ENCODE measurements at places on chromosomes 1 and 21. TPM values are rescaled to one million over a fixed set of nuclear protein-coding genes. Genes with fewer than 3 reads are reported as not detected.

DNA sequence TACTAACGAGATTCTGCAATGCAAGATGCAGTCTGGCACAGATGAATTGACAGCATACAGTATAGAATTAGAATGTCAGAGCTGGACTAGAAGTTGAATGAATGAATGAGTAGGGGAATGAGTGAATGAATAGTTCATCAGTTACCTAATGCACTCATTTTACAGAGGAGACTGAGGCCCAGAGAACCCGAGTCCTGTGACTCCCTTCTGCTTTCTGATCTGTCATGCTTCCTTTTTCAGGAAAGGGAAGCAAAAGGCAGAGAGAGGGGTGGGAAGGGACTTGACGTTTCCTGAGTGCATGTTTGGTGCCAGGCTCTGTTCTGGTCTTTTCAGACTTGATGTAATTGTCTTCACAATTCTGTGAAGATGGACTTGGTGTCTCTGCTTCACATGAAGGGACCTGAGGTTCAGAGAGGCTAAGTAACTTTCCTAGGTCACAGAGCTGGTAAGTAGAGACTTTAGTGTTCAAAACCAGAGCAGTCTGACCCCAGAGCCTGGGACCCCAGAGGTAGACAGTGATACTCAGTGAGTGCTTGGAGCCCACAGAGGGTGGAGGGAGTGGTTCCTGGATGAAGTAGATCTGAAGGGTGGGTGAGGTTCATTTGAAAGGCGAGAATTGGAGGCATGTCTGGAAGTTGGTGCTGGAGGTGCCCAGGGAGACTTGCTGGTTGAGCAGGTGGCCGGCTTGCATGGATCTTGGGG is 8.0 kb upstream of the MEX3A start:
- no peak for DNase-seq

GRCh38 chr1:21926065-21926464 is 11.0 kb downstream of the HSPG2 start:
- DNase-seq: no peak

DNA sequence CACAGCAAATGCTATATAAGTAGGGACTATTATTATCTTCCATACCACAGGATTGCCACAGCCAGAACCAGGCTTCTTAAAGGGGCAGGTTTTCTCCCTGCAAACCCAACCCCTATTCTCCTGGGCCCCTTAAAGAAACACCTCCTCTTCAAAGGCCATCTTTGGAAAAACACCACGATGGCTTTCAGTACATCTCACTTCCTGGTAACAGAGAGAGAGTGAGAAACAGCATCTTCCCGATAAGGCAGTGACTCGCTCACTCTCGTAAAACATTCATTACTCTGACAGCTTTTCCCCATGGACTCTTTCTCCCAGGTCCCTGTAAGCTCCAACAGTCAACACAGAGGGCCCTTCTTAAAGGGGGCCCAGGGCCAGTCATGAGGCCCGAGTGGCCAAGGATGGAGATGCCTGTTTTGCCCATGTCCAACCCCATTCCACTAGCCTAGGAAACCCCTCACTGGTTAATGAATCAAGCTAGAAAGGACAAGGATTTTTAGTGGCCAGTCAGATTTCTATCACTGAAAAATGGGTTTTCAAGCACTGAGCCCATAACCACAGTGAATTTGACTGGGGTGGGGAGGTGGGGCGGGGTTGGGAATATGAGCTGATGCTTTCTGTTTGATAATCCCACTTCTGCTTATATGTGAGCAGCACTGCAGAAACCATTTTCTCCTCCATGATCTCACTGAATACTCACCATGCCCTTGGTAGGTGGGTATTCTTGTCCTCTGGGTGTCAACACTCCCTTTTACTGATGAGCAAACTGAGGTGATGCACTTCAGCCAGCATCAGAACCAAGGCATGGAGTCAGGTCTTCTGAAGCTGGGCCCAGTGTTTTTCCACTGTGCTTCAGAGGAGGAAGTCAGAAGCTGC is 3.6 kb upstream of the NAV1 start:
- no peak for DNase-seq

GRCh38 chr1:36664571-36665287 is 182.0 kb upstream of the CSF3R start:
- no peak for DNase-seq

DNA sequence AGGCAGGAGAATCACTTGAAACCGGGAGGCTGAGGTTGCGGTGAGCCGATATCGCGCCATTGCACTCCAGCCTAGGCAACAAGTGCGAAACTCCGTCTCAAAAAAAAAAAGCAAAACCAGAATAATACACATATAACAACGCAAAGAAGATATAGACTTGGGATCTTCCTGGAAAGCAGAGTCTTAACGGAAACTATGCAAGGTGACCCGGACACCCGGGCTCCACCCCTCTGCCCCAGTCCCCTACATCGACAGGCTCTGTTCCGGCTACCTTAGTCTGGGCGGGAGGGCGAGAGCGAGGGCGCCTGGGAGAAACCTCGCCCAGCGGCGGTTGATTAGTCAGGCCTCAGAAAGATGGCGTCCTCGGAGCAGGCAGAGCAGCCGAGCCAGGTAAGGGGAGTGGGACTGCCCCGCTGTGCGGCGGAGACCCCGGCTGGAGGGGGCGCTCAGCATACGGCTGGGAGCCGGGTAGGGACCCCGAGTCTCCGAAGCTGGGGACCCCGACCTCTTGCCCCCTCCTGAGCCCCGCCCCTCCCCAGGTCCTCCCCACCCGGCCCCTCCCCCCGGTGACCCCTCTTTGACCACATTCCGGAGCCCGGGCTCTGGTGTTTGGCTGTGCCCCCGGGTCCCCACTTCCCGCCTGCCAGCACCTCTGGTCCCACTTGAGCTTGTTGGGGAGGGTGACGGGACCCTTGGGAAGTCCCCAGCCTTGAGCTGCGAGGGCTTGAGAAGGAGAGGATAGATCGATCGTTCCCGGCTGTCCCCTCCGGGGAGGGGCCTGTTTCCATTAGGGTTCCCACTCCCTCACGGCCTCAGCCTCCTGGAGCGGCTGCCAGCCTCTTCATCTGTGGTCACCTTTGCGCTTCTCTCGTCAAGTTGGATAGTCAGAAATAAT is at the start of gene PEX14:
PEX14 (plus strand) TSS at position 338 of the 895 bp plus-strand sequence; CDS start at position 355, 17 bp downstream.
- DNase-seq: peak; percentile 82

- DNase-seq: no peak
Measured at GRCh38 chr1:86114816-86115400, 41.7 kb downstream of the COL24A1 start.

GRCh38 chr1:28159243-28159642 is 17.2 kb downstream of the PTAFR start:
- no peak for DNase-seq

DNA sequence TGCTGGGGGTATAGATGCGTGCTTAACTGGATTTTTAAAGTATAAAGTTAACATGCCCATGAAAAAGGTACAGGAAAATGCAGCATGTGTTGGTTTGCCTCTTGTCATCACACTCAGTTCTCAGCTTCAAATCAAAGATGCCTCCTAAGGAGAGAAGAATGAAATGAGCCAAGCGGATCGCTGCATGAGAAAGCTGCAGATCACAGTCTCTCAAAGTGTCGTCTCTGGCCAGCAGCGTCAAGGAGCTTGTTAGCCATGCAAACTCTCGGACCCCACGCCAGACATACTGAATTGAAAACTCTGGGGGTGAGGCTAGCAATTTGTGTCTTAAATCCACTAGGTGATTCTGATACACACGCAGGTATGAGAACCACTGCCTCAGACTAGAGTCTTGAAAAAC is 297.2 kb downstream of the AJAP1 start:
- DNase-seq: no peak

The IVL gene
- polyA plus RNA-seq: not detected

The SELE gene
- 3.1 TPM for polyA plus RNA-seq

The FCRL6 gene
- 1.0 TPM for polyA plus RNA-seq

The EPHX1 gene
- 178 TPM for polyA plus RNA-seq

The PTGS2 gene
- 0.25 TPM for polyA plus RNA-seq

Data from liver (tissue), 10 donors.